ENCODE measurements at places on chromosomes 6 and 20.

- no peak for DNase-seq
Measured at GRCh38 chr20:51583073-51583472, 40.6 kb upstream of the NFATC2 start.

GRCh38 chr6:158826819-158827501 lies 7.8 kb upstream of the EZR start:
- DNase-seq, result no peak

GRCh38 chr20:3890398-3890751 lies 1.2 kb downstream of the PANK2 start:
- no peak for DNase-seq

DNA sequence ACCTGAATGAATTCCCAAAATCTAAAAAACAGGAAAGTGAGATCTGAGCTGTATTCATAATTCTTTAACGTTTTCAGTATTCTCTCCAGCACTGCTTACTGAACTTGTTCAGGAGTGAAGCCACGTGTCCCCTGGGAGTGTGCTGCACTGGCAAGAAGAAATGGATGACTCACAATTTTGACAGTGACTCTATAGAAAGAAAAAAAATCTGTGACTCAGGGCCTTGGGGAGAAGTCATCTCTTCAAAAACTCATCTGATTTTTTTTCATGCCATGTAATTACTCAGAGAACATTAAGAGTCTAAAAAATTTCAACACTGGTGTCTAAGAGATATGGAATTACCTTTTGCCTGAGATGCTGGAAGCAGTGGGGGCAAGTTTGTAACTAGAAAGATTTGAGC lies 39.7 kb downstream of the ANKEF1 start:
- no peak for DNase-seq

DNA sequence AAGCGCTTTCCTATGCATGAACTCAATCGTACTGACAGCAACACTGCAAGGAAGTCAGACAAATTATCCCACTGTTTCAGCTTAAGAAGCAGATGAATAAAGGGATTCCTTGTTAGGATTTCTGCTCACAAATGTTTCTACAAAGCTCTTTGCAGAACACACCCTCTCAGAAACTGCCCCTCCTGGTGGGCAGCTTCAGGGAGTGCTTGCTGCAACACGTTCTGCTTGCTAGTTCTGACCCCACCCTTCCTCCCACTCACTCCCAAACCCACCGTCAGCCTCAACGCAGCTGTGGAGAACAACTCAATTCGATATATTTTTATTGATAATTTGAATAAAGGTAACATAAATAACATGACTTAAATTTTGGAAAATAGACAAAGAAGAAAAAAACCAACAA lies 250.8 kb upstream of the PRDM1 start:
- no peak for DNase-seq

GRCh38 chr6:104599821-104600638 lies 259.7 kb downstream of the HACE1 start:
- DNase-seq, result no peak

Data from urinary bladder (tissue), 4 donors.